ENCODE measurements at places on chromosomes 7 and 10. TPM values are rescaled to one million over a fixed set of nuclear protein-coding genes. Genes with fewer than 3 reads are reported as not detected.

ADRB1 gene
- total RNA-seq: 0.14 TPM

TBXAS1 gene
- 15.7 TPM for total RNA-seq

EPHA1 gene
- 0.24 TPM for total RNA-seq

CYP3A5 gene
- 1.8 TPM for total RNA-seq

RHOBTB1 gene
- total RNA-seq: 14.3 TPM
